T-helper 9 cell (primary cell): ENCODE measurements at places on chromosomes 7 and 10.

- no peak for DNase-seq
Measured at GRCh38 chr7:73778801-73779389, 8.8 kb upstream of the CLDN3 start.

GRCh38 chr7:49644396-49645166, 128.9 kb upstream of the VWC2 start:
- no peak for DNase-seq

- no peak for DNase-seq
Measured at GRCh38 chr7:138091032-138091431, 14.8 kb downstream of the AKR1D1 start.

GRCh38 chr10:68082872-68083271, 7.8 kb upstream of the HERC4 start:
- DNase-seq = no peak

GRCh38 chr7:140033036-140033435, 29.7 kb downstream of the PARP12 start:
- DNase-seq = no peak

DNA sequence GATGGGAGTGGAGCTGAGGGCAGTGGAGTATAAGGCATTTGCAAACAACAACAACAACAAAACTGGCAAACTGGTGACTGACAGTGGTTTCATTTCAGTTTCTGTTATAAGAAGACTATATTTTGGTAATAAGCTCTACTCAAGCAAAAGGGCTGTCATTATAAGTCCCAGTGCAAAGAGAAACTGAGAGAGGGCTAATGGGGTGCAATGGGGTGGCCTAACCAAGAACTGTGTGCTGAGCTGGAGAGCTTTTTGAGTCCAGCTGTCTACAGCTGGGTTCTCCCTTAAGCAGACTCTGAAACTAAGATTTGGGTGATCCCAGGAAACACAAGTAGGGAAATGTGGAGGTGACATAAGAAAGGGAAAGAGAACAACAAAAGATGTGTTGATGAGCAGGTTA, 439.3 kb downstream of the ADRA2A start:
- no peak for DNase-seq

- no peak for DNase-seq
Measured at GRCh38 chr7:95525503-95525902, 39.8 kb downstream of the ASB4 start.

- no peak for DNase-seq
Measured at GRCh38 chr10:19930936-19931893, 115.0 kb downstream of the PLXDC2 start.

GRCh38 chr7:68063171-68063570, 1066.5 kb downstream of the TYW1 start:
- no peak for DNase-seq

DNA sequence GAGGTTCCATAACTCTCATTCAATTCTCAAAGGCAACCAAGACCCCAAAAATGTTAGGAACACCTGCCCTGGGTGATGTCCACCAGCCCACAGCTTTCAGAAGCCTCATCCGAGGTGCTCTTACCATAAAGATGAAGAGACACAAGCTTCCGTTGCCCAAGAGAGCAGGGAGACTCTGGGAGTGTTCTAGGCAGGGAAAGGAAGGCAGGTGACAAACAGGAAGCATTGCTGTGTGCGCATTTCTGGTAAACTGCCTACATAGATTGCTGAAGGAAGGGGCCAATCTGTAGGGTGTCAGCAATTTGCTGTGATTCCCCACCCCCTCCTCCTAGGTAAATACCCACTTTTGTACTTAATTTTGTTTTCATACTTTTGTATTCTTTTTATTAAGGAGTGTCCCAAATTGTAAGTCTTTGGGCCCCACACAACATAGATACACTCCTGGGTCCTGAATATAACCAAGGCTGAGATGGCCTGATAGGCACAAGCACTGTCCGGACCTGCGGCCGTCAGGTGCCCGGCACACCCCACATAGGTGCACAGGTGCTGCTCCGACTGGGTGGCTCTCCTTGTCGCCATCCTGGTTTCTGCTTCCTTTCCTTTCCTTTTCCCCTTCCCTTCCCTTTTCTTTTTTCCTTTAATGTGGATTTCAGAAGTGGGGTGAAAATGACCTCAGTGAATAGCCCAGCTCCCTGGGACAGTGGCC, 51.4 kb upstream of the SMNDC1 start:
- DNase-seq = no peak

GRCh38 chr10:32139223-32140073, 83.2 kb upstream of the KIF5B start:
- no peak for DNase-seq

DNA sequence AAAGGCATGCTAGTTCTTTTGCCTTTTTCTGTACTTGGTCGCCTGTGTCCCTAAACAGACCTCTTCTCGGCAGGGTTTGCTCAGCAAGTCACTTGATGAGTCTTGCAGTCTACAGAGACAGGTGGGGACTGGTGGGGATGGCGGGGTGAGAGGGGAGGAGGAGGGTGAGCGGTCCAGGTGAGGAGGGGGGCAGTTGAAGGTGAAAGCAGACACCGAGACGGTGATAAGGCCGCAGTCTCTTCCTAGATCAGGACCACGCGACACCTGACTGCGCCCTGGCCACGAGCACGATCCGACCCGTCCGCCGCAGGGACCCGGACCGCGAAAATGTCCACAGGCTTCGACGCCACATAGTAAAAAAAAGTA, 566 bp downstream of the ASNS start:
- no peak for DNase-seq
